ENCODE measurements at places on chromosomes 7 and 10. TPM values are rescaled to one million over a fixed set of nuclear protein-coding genes. Genes with fewer than 3 reads are reported as not detected.

- no peaks in the 10 kb centered on the region for H3K36me3 ChIP-seq
- H3K4me3 ChIP-seq = no peak overlapping the region
- H3K27ac ChIP-seq = no peak overlapping the region
- no peaks in the 10 kb centered on the region for H3K4me1 ChIP-seq
- DNase-seq = peak; percentile 23
- H3K27me3 ChIP-seq = no peaks in the 10 kb centered on the region
Observed at GRCh38 chr7:157432541-157432956, 95.7 kb downstream of the DNAJB6 start.

DNA sequence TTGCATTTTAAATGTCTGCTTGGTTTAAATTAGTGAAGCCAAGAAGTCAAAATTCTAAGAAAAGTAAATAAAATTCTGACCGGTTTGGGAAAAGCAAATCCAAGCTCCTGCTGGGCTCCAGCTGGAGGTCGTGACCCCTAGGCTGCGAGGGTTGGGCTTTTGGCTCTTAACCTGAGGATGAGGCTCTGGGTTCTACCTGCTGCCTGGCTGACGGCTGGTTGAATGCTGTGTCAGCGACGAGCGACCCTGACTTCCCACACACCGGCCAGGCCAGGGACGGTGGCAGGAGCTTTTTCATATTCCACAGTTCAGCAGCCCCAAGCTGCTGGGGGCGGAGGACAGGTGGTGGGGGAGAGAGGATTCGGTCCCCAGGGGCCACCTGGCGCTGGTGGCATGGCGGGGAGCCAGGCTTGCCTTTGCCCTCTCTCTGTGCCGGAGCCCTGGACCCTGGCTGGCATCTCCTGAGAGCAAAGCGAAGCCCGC lies 843 bp upstream of the PLPP4 start:
- DNase-seq = no peak
- no peaks in the 10 kb centered on the region for H3K4me1 ChIP-seq
- H3K36me3 ChIP-seq = no peaks in the 10 kb centered on the region
- peak overlapping the region; percentile 0 for H3K4me3 ChIP-seq
- no peak overlapping the region for H3K27ac ChIP-seq

GRCh38 chr7:157719705-157720655 lies 383.2 kb downstream of the DNAJB6 start:
- no peaks in the 10 kb centered on the region for H3K4me1 ChIP-seq
- no peak overlapping the region for H3K27ac ChIP-seq
- DNase-seq = no peak
- H3K4me3 ChIP-seq = no peak overlapping the region
- no peaks in the 10 kb centered on the region for H3K36me3 ChIP-seq

DNA sequence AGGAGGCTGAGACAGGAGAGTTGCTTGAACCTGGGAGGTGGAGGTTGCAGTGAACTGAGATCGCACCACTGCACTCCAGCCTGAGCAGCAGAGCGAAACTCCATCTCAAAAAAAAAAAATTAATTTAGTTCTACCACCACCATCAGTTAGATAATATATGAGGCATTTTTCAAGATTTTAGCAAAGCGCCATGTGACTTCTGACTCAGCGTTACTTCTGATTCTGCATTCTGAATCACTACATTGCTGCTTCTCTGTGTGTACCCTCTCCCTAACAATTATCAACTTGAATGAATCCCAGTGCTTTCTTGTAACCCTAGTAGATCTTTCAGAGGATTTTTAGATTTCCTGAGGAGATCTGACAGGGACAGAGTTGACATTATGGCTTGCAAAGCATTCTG lies 176.8 kb upstream of the SORCS1 start:
- no peaks in the 10 kb centered on the region for H3K27me3 ChIP-seq
- H3K36me3 ChIP-seq = no peaks in the 10 kb centered on the region
- no peaks in the 10 kb centered on the region for H3K4me1 ChIP-seq
- no peak overlapping the region for H3K27ac ChIP-seq
- DNase-seq = no peak

GRCh38 chr7:105087981-105088380 lies 74.0 kb downstream of the KMT2E start:
- H3K36me3 ChIP-seq = no peaks in the 10 kb centered on the region
- H3K27ac ChIP-seq = no peak overlapping the region
- no peaks in the 10 kb centered on the region for H3K27me3 ChIP-seq
- no peaks in the 10 kb centered on the region for H3K4me1 ChIP-seq

GRCh38 chr7:121219026-121219425 lies 109.8 kb upstream of the WNT16 start:
- no peak overlapping the region for H3K4me3 ChIP-seq
- H3K4me1 ChIP-seq = no peaks in the 10 kb centered on the region
- DNase-seq = no peak
- H3K27me3 ChIP-seq = no peaks in the 10 kb centered on the region
- H3K36me3 ChIP-seq = no peaks in the 10 kb centered on the region

- no peak overlapping the region for H3K4me3 ChIP-seq
- no peaks in the 10 kb centered on the region for H3K4me1 ChIP-seq
- H3K36me3 ChIP-seq = no peaks in the 10 kb centered on the region
Observed at GRCh38 chr7:70446448-70447143, 685.3 kb upstream of the GALNT17 start.

- no peaks in the 10 kb centered on the region for H3K27me3 ChIP-seq
- H3K27ac ChIP-seq = no peak overlapping the region
- no peaks in the 10 kb centered on the region for H3K4me1 ChIP-seq
- no peaks in the 10 kb centered on the region for H3K36me3 ChIP-seq
- H3K4me3 ChIP-seq = no peak overlapping the region
Observed at GRCh38 chr7:8130663-8131062, 131.3 kb downstream of the ICA1 start.

GRCh38 chr10:83677795-83678194 lies 461.5 kb upstream of the GHITM start:
- H3K36me3 ChIP-seq = no peaks in the 10 kb centered on the region
- no peaks in the 10 kb centered on the region for H3K27me3 ChIP-seq
- no peak for DNase-seq
- no peak overlapping the region for H3K27ac ChIP-seq
- H3K4me3 ChIP-seq = no peak overlapping the region
- no peaks in the 10 kb centered on the region for H3K4me1 ChIP-seq

DNA sequence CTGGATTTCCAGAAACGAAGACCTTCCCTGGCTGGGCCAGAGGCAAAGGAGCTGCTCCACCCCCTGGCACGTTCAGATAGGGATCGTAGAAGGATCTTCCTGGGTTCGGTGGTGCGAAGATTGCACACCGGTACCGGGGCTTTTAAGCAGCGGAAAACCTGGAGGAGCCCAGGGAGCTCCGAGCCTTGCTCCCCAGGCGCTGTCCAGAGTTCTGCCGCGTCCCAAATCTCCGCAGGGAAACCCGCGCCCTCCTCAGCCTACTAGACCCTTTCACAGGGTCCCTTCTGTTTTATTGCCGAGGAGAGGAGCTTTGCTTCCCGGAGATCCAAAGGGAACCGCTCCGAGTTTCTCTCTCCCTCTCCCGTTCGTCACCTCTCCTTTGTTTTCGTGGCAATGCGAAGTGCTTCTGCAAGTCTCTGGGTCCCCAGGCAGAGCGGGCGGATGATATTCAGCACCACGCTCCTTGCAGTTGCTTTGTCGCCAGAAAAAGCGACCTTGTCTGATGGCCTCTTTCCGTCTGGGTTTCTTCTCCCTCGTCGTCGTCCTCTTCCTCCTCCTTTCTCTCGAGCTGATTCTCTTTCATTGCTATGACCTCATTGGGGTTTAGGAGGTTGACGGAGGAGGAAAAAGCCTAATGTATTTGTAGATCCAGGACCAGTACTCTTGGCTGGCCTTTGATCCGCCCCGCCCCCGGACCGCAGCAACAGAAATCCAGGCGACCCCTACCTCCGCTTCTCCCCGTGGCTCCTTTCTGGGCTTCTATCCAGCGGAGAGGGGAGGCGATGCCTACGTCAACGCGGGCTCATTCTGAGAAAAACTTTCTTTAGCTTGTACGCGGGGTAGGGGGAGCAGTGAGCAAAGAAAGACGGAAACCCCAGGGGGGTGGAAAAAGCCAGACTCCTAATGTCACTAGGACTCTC lies at the start of gene TMEM196:
TSS of gene TMEM196 (minus strand) at position 777 of the 920 bp plus-strand sequence. CDS start 921 bp downstream, outside the sequence.
- DNase-seq = peak; percentile 23
- H3K27me3 ChIP-seq = peaks cover 18% of the 10 kb centered on the region
- H3K4me3 ChIP-seq = peak within 1 kb of the TSS; percentile 25
- H3K4me1 ChIP-seq = no peaks in the 10 kb centered on the region
- no peaks in the 10 kb centered on the region for H3K36me3 ChIP-seq

DNA sequence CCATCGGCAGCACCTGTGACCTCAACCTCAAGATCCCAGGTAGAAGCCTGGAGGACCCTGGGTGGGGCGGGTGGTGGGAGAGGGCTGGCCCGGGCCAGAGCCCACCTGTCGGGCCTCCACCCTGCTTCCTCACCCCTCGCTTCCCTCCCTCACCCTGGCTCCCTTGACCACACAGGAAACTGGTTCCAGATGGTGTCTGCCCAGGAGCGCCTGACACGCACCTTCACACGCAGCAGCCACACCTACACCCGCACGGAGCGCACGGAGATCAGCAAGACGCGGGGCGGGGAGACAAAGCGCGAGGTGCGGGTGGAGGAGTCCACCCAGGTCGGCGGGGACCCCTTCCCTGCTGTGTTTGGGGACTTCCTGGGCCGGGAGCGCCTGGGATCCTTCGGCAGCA lies 8.9 kb upstream of the ATP6V1F start:
- DNase-seq = no peak
- no peak overlapping the region for H3K4me3 ChIP-seq

DNA sequence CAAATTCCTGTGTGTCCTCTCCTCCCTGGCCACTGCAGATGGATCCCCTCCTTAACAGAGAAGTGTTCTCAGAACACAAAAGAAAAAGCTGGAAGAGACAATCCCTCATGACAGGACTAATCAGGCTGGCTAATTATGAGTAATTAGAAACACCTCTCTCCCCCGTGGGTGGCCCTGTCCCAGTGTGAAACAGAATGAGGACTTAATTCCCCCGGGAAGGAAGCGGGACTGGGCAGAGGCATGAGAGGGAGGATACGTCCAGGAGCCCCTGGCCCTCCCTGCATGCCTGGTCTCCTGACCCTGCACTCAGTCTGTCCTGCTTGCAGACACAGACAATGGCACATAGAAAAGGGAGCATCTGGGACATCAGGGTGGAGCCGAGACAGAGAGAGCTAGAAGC lies 7.6 kb upstream of the ADCYAP1R1 start:
- no peaks in the 10 kb centered on the region for H3K36me3 ChIP-seq
- no peak overlapping the region for H3K27ac ChIP-seq
- no peaks in the 10 kb centered on the region for H3K4me1 ChIP-seq
- DNase-seq = no peak
- H3K4me3 ChIP-seq = no peak overlapping the region
- H3K27me3 ChIP-seq = no peaks in the 10 kb centered on the region

DNA sequence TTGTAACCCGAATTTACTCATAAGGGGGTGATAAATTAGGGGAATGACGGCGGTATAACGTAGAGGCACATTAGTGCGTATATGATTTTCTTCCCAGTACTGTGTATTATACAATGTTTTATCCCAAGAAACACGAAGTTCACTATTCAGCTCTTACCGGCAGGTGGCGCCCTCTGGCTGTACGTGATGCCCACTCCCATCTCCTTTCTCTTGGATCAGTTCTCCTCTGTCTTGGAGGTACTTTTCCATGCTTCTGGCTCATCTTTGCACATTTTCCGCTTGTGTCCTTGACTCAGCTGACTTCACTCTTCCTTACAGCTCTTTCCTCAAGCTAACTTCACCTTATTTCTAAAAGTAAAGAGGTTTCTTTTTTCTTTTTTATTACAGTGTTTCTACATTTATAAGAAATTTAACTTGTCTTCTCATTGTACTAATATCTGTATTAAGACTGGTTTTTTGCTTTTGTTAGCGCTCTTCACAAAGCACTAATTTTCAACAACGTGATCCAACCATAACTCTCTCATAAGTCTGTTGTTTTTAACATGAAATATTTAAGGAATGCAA lies 21.3 kb downstream of the TMEM176B start:
- H3K36me3 ChIP-seq = no peaks in the 10 kb centered on the region
- no peaks in the 10 kb centered on the region for H3K27me3 ChIP-seq
- H3K4me1 ChIP-seq = peaks cover 4% of the 10 kb centered on the region

- no peak for DNase-seq
- no peaks in the 10 kb centered on the region for H3K36me3 ChIP-seq
- peak overlapping the region; percentile 48 for H3K4me3 ChIP-seq
- H3K27me3 ChIP-seq = no peaks in the 10 kb centered on the region
- H3K27ac ChIP-seq = peak overlapping the region; percentile 79
Observed at GRCh38 chr7:102434039-102434486, 688 bp downstream of the ORAI2 start.

DNA sequence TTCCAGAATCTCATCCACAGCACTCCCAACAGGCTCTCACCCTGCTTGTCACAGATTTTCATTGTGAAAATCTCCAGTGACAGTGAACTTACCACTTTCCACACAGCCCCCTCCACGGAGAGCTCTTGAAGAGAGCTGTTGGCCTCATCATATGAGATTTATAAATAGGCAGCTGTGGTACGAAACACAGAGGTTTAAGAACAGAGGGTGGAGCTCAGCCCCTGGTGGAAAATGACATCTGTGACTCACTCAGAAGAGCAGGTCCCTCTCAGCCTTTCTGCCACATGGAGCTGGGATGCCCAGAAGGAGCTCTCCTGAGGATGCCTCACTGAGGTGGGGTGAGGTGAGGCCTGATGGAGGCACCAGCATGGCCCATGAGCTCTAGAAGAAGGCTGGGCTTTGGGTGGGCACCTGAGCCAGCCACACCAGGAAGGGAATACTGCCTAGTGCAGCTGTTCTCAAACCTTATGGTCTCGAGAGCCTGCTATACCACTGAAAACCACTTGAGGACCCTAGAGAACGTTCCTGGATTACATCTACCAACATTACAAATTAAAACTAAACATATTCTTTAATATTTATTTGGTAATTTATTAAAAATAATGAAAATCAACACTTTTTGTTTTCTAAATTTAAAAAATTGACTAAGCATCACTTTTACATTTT lies 25.8 kb upstream of the EEPD1 start:
- no peak overlapping the region for H3K4me3 ChIP-seq
- H3K36me3 ChIP-seq = no peaks in the 10 kb centered on the region
- H3K27ac ChIP-seq = no peak overlapping the region
- H3K27me3 ChIP-seq = no peaks in the 10 kb centered on the region
- H3K4me1 ChIP-seq = no peaks in the 10 kb centered on the region
- DNase-seq = no peak

ACSL5 gene
- total RNA-seq = 11.3 TPM

CFAP69 gene
- total RNA-seq = 7.4 TPM

RAMP3 gene
- total RNA-seq = 11.9 TPM

GIMAP2 gene
- 41.8 TPM for total RNA-seq

MUC12 gene
- total RNA-seq = not detected

BZW2 gene
- total RNA-seq = 28.1 TPM

HSPA14 gene
- 12.6 TPM for total RNA-seq

ZP3 gene
- 5.9 TPM for total RNA-seq

TLL2 gene
- total RNA-seq = not detected

CC2D2B gene
- 7.3 TPM for total RNA-seq

EBF3 gene
- 0.77 TPM for total RNA-seq

VAX1 gene
- total RNA-seq = not detected

Measured in uterus (tissue), 4 donors.